ENCODE measurements at places on chromosomes 16 and 17.

GRCh38 chr16:12291989-12292759 lies 315.6 kb downstream of the SNX29 start:
- H3K36me3 ChIP-seq, result no peaks in the 10 kb centered on the region
- no peaks in the 10 kb centered on the region for H3K27me3 ChIP-seq
- H3K4me3 ChIP-seq, result no peak overlapping the region
- no peak for DNase-seq
- H3K27ac ChIP-seq, result no peak overlapping the region
- no peaks in the 10 kb centered on the region for H3K4me1 ChIP-seq

- no peak overlapping the region for H3K4me3 ChIP-seq
- no peaks in the 10 kb centered on the region for H3K4me1 ChIP-seq
- H3K27me3 ChIP-seq, result no peaks in the 10 kb centered on the region
- no peak overlapping the region for H3K27ac ChIP-seq
- no peaks in the 10 kb centered on the region for H3K36me3 ChIP-seq
Observed at GRCh38 chr17:27362909-27363308, 69.0 kb downstream of the WSB1 start.

GRCh38 chr16:50839920-50840729 lies 98.2 kb downstream of the CYLD start:
- H3K36me3 ChIP-seq, result no peaks in the 10 kb centered on the region
- DNase-seq, result no peak
- H3K4me1 ChIP-seq, result peaks cover 7% of the 10 kb centered on the region

GRCh38 chr17:76178124-76178523 lies 37.1 kb upstream of the FOXJ1 start:
- H3K4me1 ChIP-seq, result peaks cover 67% of the 10 kb centered on the region
- no peak for DNase-seq
- H3K27me3 ChIP-seq, result no peaks in the 10 kb centered on the region
- H3K4me3 ChIP-seq, result no peak overlapping the region
- H3K27ac ChIP-seq, result no peak overlapping the region

DNA sequence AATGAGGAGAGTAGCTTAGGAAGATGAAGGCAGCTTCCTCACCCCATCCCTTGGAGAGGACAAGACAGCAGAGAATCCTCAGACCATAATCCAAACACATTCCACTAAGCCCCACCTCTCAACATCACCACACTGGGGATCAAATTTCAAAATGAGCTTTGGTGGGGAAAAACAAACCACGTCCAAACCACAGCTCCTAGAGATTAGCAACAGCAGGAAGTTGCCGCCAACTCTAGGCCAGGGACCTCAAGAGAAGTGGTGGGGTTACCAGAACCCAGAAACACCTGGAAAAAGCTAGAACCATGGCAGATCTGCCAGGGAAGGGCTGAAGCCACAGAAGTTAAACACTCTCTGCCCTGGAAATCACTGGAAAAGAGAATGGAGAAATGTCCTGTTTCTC lies 571.6 kb downstream of the HS3ST4 start:
- DNase-seq, result no peak
- H3K4me3 ChIP-seq, result no peak overlapping the region
- H3K27me3 ChIP-seq, result no peaks in the 10 kb centered on the region
- no peaks in the 10 kb centered on the region for H3K4me1 ChIP-seq
- no peak overlapping the region for H3K27ac ChIP-seq
- H3K36me3 ChIP-seq, result no peaks in the 10 kb centered on the region

DNA sequence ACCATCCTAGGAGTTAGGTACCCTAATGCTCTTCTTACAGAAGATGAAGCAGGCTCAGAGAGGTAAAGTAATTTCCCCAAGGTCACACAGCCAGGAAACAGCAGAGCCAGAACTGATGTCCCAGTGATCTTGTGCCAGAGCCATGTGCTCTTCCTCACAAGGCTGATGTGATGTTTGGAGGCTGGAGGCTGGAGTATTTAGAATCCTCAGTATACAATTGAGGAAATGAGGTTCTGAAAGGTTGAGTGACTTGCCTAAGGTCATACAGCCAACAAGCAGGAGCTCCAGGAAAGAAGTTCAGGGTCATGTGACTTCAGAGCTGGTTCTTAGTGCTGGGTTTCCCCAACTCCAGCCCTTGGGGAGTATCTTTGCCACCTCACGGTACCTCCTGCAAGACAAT lies 18.5 kb downstream of the ITPRIPL2 start:
- H3K27ac ChIP-seq, result no peak overlapping the region
- no peak overlapping the region for H3K4me3 ChIP-seq
- no peak for DNase-seq
- H3K27me3 ChIP-seq, result no peaks in the 10 kb centered on the region

GRCh38 chr17:2459917-2460271 lies 51.8 kb downstream of the METTL16 start:
- H3K27ac ChIP-seq, result no peak overlapping the region
- DNase-seq, result no peak
- H3K4me3 ChIP-seq, result no peak overlapping the region
- H3K36me3 ChIP-seq, result peaks cover 17% of the 10 kb centered on the region
- no peaks in the 10 kb centered on the region for H3K4me1 ChIP-seq
- no peaks in the 10 kb centered on the region for H3K27me3 ChIP-seq

GRCh38 chr16:27771201-27771910 lies 221.4 kb downstream of the KATNIP start:
- H3K27me3 ChIP-seq, result no peaks in the 10 kb centered on the region
- H3K36me3 ChIP-seq, result no peaks in the 10 kb centered on the region
- DNase-seq, result no peak
- H3K4me3 ChIP-seq, result no peak overlapping the region

GRCh38 chr16:23964136-23964535 lies 128.4 kb downstream of the PRKCB start:
- no peaks in the 10 kb centered on the region for H3K27me3 ChIP-seq
- H3K4me3 ChIP-seq, result no peak overlapping the region
- no peak overlapping the region for H3K27ac ChIP-seq
- H3K4me1 ChIP-seq, result peaks cover 38% of the 10 kb centered on the region
- DNase-seq, result no peak

GRCh38 chr16:83728492-83728891 lies 79.3 kb upstream of the HSBP1 start:
- no peaks in the 10 kb centered on the region for H3K4me1 ChIP-seq
- H3K27ac ChIP-seq, result no peak overlapping the region
- DNase-seq, result no peak
- no peaks in the 10 kb centered on the region for H3K27me3 ChIP-seq

DNA sequence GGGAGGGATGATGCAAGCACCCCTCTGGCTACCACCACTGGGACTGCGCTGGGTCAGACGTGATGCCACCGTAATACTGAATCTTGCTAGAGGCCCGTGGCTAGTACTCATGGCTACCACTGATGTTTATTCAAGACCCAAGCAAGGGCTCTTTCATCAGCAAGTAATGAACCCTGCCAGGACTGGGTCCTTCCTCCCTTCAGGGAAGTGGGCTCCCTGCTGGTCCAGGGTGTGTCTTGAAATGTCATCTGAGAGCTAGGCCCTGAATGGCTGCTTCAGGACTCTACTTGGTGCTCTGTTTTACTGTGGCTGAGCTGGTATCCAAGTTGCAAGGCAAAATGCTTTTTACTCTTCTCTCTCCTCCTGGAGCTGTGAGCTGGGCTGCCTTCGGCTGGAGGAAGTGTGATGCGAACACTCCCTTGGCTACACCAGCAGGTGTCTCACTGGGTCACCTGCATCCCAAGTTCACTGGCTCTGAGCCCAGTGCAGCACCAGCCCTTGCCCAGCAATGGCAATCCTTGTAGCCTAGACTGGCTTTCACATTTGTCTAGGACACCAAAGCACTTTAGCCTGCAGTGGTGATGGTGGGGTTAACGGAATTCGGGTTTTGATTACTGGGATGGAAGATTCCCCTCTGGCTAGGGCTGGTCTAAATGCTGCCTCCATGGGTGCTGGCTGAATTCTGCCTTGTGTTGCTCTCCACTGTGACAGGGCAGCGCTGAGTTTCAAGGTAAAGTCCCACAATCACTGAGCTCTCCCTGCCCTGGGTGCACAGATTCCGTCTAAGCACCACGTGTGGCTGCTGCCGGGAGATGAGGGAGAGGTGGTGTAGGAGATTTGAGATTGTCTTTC lies 98.6 kb downstream of the USP22 start:
- DNase-seq, result no peak
- no peak overlapping the region for H3K4me3 ChIP-seq
- no peaks in the 10 kb centered on the region for H3K27me3 ChIP-seq

- peaks cover 13% of the 10 kb centered on the region for H3K4me1 ChIP-seq
- peaks cover 20% of the 10 kb centered on the region for H3K36me3 ChIP-seq
- H3K4me3 ChIP-seq, result no peak overlapping the region
- H3K27me3 ChIP-seq, result no peaks in the 10 kb centered on the region
Observed at GRCh38 chr16:19636436-19637267, 81.1 kb downstream of the VPS35L start.

DNA sequence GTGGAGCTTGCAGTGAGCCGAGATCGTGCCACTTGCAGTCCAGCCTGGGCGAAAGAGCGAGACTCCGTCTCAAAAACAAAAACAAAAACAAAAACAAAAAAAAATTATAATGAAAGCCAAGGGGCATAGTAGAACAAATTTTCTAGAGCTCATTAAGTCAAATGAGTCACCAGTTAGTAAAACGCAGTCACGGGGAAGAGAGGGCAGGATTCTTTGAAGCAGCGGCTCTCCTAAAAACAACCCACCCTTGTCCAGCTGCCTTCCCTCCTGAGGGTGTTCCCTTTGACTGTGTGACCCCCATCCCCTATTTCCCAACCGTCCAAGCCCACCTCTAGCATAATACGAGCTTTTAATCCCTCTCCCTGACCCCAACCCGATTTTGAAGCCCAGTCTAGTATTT lies 44.1 kb upstream of the STH start:
- H3K4me3 ChIP-seq, result no peak overlapping the region
- H3K4me1 ChIP-seq, result no peaks in the 10 kb centered on the region
- peaks cover 3% of the 10 kb centered on the region for H3K27me3 ChIP-seq
- H3K27ac ChIP-seq, result no peak overlapping the region

DNA sequence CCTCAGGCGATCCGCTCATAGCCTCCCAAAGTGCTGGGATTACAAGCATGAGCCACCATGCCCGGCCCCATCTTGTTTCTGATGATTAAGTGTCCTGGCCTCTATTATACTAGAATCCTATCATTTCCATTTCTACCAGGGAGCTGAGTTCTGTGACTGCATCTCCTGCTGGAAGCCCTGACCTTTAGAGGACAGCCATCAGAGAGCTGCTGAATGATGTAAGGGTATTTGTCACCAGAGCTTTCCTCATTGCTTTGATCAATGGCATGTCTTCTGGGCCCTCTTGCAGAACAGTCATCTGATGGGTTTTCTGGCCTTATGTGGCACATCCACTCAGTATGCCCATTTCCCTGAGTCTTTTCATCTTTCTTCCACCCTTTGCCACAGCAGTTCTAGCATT lies 39.9 kb downstream of the PSMD12 start:
- no peaks in the 10 kb centered on the region for H3K27me3 ChIP-seq
- no peak overlapping the region for H3K27ac ChIP-seq
- no peak for DNase-seq

DNA sequence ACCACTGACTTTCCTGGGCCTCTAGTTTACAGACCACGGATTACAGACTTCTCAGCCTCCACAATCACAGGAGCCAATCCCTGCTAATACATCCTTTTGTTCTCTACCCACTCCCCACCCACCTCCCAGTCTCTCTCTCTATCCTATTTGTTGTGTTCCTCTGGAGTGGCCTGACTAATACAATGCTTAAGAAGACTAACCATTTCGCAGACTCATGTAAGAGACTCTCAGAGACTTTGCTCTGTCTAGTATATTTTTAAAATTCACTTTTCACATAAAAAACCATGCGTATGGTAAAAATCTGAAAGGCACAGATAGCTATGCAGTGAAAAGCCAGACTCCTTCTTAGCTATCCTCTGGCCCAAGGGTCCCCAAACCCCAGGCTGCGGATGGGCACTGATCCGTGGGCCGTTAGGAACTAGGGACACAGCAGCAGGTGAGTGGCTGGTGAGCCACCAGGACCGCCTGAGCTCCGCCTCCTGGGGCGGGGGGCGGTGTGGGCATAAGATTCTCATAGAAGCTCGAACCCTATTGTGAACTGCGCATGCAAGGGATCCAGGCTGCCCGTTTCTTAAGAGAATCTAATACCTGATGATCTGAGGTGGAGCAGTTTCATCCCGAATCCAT lies 7.6 kb downstream of the PIK3R6 start:
- no peak overlapping the region for H3K27ac ChIP-seq
- no peaks in the 10 kb centered on the region for H3K27me3 ChIP-seq
- no peak overlapping the region for H3K4me3 ChIP-seq
- no peaks in the 10 kb centered on the region for H3K36me3 ChIP-seq
- H3K4me1 ChIP-seq, result peaks cover 20% of the 10 kb centered on the region

GRCh38 chr17:63095459-63095858 lies 129.4 kb downstream of the TANC2 start:
- no peaks in the 10 kb centered on the region for H3K4me1 ChIP-seq
- H3K27me3 ChIP-seq, result no peaks in the 10 kb centered on the region
- H3K4me3 ChIP-seq, result no peak overlapping the region
- H3K27ac ChIP-seq, result no peak overlapping the region

DNA sequence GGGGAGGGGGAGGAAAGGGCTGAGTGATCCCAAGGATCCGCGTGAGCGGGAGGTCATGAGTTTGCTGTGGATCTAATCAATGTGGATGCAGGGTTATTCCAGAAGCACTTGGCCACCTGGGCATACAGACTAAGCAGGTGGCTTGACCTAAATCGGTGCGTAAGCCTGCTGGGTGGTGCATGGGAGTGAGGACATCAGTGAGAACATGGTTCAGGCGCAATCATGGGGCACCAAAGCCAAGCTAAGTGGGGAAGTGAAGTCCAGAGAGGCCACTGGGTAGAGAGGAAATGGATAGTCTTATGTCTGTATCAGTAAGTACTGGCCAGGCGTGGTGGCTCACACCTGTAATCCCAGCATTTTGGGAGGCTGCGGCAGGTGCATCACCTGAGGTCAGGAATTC lies 18.9 kb upstream of the MFSD6L start:
- H3K4me3 ChIP-seq, result no peak overlapping the region
- H3K27me3 ChIP-seq, result no peaks in the 10 kb centered on the region
- no peak overlapping the region for H3K27ac ChIP-seq
- H3K36me3 ChIP-seq, result no peaks in the 10 kb centered on the region
- H3K4me1 ChIP-seq, result no peaks in the 10 kb centered on the region

DNA sequence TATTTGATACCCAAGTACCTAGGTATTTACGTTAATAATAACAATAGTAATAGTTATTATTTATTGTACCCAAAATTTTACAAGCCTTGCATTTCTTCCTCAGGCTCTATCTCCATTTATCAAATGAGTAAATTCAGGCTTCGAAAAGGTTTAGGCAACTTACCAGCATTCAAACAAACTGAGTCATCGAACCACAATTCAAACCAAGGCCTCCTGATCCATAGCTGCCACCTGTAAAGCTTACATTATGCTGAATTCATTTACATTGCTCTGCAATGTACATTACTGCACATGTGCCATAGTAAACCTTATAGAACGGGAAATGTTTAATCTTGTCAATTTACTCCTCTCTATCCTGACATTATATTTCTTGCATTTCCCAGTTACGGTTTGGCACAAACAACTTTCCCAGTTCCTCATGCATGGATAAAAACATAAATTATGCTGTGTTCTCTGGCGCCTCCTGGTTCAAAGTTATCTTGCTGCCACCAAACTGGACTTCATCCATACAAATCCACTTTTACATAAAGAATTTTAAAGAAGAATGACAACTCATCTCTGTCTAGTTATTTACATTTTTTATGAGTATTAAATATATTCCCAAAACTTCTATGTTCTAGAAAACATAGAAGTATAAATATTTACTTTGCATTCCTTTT lies 360.6 kb upstream of the SOX9 start:
- no peak for DNase-seq
- no peaks in the 10 kb centered on the region for H3K27me3 ChIP-seq
- H3K36me3 ChIP-seq, result no peaks in the 10 kb centered on the region
